Mammary epithelial cell (primary cell): ENCODE measurements at places on chromosomes 6 and 20. TPM values are rescaled to one million over a fixed set of nuclear protein-coding genes. Genes with fewer than 3 reads are reported as not detected.

- no peak for DNase-seq
These were observed 123.4 kb downstream of the LY86 start for GRCh38 chr6:6711832-6712448.

Gene TREM1
- total RNA-seq = 1.2 and 1.7 TPM in 2 replicates

Gene UBR2
- 31.3 TPM for total RNA-seq

Gene AURKA
- total RNA-seq = 17.4 and 44.3 TPM in 2 replicates
